ENCODE measurements at places on chromosomes 2 and 18.

DNA sequence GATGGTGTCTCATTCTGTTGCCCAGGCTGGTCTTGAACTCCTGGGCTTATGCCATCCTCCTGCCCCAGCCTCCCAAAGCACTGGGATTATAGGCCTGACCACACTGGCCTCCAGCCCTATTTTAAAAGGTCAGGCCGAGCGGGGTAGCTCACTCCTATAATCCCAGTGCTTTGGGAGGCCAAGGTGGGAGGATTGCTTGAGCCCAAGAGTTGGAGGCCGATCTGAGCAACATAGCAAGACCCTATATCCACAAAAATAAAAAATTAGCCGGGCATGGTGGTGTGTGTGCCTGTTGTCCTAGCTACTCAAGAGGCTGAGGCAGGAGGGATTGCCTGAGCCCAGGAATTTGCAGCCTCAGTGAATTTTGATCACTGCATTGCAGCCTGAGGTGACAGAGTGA lies 3.9 kb downstream of the CAB39 start:
- DNase-seq: no peak

GRCh38 chr2:102142829-102143449 lies 393 bp downstream of the IL1R1 start:
- peak; percentile 13 for DNase-seq

- no peak for DNase-seq
Observed at GRCh38 chr2:201978986-201979385, 54.7 kb upstream of the FZD7 start.

GRCh38 chr18:75070625-75071483 lies 138.1 kb downstream of the PTGR3 start:
- peak; percentile 82 for DNase-seq

GRCh38 chr2:218736531-218736930 lies 25.9 kb downstream of the TTLL4 start:
- no peak for DNase-seq

GRCh38 chr2:239777219-239777618 lies 247.9 kb downstream of the NDUFA10 start:
- no peak for DNase-seq

GRCh38 chr2:241088376-241088775 lies 13.7 kb downstream of the MTERF4 start:
- DNase-seq: no peak

- DNase-seq: no peak
Observed at GRCh38 chr2:60336442-60337141, 216.9 kb downstream of the BCL11A start.

GRCh38 chr2:239027391-239028252 lies 179.7 kb downstream of the TWIST2 start:
- no peak for DNase-seq

DNA sequence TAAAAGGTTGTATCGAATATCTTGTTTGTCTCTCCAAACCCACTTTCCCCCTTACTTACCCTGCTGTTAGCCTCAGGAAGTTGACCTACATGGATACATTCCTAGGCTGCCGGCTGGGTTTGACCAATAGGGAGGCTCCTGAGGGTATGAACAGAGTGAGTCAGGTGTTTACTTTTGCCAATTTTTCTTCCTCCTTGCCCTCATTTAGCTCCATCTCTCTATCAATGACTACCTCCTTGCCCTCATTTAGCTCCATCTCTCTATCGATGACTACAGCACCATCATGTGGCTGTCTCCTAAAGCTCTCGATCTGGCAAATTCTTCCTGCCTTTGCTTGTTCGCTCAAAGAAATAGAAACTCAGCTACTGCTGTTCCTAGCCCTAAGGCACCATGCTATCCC lies 571.9 kb upstream of the CRIM1 start:
- DNase-seq: no peak

- no peak for DNase-seq
Observed at GRCh38 chr2:42041377-42042127, 6.3 kb upstream of the PKDCC start.

DNA sequence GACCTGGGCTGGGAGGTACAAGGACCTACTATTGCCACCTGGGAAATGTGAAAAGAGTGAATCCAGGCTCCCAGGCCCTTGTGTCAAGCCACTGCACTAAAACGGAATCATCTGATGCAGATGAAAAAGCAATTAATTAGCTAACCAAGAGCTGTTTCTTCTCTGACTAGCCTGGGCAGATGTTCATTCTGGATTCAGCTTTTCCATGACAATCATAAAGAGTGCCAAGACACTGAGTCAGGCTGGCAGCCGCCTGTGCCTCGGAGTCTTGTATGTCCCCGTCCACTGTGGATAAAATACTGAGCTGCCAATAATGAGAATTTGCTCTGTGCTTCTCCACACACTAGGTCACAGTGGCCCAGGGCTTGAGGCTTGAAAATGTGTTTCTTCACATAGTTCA lies 21.7 kb upstream of the LCLAT1 start:
- DNase-seq: no peak

DNA sequence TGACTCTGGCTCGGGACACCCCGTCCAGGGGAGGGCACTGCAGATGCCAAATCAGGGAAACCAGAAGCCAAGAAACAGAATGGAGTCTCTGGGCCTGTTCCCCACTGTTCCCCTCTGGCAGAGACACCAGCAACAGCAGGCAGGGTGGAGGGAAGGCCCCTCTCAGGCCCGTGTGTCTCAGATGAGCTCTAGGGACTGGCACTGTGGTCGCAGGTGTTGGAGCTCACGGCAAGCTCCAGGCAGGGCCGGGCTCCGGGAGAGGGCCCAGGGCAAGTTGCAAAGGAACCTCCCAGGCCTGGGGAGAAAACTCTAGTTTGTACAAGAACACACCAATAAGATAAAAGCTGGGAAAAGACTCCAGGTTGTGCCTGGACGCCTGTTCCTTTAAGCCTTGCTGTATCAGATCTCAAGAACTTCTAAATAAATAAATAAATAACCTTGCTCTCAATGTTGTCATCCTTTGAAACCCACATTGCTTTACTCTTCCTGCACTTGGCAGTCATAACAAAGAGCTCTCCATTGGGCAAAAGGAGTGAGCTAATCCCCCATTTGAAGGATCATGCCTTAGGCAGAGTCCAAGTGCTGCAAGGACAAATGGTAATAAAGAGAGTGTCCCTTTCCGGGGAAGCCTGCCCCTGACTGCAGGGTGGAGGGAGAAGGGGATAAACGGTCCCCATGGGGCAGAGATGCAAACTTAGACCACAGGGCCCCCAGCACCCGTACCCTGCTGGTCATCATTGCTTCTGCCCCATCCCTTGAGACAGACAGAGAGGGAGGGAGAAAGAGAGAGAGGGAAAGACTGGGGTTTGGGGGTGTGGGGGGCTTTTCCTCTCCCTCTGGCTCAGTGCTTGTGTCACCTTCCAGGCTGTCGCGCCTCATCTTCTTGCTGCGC lies 33.3 kb downstream of the CNGA3 start:
- no peak for DNase-seq

- no peak for DNase-seq
Observed at GRCh38 chr2:42214669-42215068, 45.5 kb downstream of the EML4 start.

- DNase-seq: no peak
Observed at GRCh38 chr2:71851094-71851750, 296.4 kb downstream of the CYP26B1 start.

- no peak for DNase-seq
Observed at GRCh38 chr2:239177325-239177724, 223.5 kb downstream of the HDAC4 start.
